NCI-H774 (cell line): ENCODE measurements at places on chromosomes 7 and 10.

DNA sequence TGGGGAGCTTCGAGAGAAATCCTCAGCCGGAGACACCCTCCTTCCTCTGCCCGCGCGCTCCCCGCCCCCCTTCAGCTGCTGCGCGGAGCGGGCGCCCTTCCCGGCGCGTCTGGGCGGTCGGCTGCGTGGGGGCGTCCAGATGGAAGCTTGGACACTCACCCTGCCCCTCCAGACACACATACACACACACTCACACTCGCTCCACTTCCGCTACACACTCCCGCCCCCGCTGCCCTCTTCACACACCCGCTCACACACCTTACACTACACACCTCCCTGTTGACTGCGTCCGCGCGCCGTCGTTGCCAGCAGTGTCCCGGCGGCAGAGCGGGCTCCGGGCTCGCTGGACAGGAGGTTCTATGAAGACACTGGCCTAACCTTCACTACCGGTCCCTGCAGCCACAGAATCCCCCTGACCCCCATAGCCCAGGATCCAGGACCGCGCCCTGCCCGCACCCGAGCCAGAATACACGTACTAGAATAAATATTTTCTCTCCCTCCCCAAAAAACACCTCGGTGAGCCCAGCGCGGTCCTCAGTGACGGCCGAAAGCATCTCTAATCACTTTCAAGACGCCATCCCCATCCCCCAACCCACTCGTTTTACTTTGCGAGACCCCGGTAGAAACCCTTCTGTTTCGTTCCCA lies 1.1 kb upstream of the EGR2 start:
- DNase-seq, result no peak

- no peak for DNase-seq
Measured at GRCh38 chr10:6445671-6446316, 134.3 kb downstream of the PRKCQ start.

DNA sequence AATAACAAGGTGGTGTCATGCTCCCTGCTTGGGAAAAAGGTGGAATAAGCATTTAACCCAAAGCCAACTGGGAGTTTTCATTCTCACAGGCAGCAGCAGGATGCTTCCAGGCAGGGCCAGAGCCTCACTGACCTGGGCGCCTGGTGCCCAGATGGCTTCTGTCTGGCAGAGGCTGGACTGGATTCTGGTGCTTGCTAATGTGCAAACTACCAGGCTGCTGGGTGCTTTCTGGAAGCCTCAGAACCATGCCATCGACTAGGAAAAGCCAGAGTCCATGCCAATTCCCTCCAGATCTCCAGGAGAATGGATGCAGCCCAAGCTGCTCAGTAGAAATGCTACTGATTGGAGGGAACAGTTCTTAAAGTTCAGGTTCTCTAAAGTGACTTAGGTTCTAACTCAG lies 36.2 kb downstream of the VIPR2 start:
- no peak for DNase-seq

- no peak for DNase-seq
Measured at GRCh38 chr7:157908006-157908782, 571.4 kb downstream of the DNAJB6 start.

DNA sequence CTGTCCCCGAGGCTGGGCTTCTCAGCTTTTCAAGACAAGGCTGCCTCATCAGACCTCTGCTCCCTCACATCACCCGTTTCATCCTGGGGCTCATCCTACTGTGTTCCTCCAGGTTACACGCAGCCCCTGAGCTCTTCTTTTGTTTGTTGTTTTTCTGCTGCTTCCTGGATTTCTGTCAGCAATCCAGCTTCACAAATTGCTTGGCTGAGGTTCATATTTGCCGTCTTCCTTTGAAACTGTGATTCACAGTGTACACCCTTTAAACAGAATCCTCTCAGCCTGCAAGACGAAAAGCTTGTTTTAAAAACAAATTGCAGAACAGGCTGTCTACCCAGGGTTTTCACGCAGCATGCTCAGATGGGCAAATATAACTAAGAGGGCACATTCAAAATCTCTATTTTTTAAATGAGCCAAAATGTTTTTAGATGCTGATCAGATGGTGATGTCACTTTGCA lies 39.1 kb upstream of the PARD3 start:
- DNase-seq, result no peak

GRCh38 chr7:129471402-129471827 lies 30.9 kb upstream of the SMKR1 start:
- DNase-seq, result no peak

GRCh38 chr7:39313974-39314373 lies 252.2 kb upstream of the YAE1 start:
- no peak for DNase-seq

GRCh38 chr10:60732807-60733516 lies 45.3 kb upstream of the CDK1 start:
- peak; percentile 65 for DNase-seq

GRCh38 chr10:3776796-3777571 lies 8.0 kb downstream of the KLF6 start:
- DNase-seq, result peak; percentile 7

- DNase-seq, result no peak
Measured at GRCh38 chr7:64885520-64886240, 17.4 kb upstream of the ZNF273 start.

GRCh38 chr7:18468795-18469194 lies 26.8 kb upstream of the HDAC9 start:
- no peak for DNase-seq

DNA sequence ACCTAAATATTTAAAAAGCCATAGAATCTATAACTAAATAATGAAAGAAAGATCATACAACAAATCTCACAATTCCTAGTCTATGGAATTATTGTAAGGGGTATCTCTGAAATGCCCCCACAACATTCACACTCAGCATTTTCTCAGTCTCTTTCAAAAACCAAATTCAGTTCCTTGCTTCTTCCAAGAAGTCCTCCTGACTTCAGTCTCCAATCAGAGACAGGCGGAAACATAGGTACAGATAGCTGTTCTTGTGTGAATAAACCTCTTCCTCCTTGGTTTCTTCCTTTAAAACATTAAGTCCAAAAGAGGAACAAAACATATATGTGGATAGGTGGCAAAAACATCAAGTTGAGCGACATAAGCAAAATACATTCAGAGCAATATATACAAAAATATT lies 13.9 kb upstream of the FBXW4 start:
- no peak for DNase-seq

- no peak for DNase-seq
Measured at GRCh38 chr10:51743146-51743545, 43.8 kb upstream of the CSTF2T start.

DNA sequence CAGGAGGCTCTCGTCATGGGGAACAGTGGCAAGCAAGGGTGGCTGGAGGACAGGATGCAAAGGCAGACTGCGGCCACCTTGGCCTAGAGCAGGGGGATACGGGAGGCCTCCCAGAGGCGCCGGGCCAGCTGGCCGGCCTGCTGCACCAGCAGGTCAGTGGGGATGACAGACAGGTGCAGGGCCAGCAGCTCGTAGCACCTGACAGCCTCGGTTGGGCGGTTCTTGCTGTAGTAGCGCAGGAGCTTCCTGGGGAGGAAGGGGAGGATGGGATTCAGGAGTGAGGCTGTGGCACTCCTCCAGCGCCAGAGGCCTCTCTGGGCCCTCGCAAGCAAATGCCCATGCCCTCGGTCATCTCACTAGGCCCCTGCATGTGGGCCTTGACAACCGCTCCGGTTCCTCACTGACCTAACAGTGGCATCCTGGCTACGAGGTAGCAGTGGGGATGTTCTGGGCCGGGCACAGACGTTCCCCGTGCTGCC lies 2.5 kb upstream of the PYROXD2 start:
- no peak for DNase-seq

- DNase-seq, result no peak
Measured at GRCh38 chr7:106313966-106314365, 29.2 kb upstream of the NAMPT start.

DNA sequence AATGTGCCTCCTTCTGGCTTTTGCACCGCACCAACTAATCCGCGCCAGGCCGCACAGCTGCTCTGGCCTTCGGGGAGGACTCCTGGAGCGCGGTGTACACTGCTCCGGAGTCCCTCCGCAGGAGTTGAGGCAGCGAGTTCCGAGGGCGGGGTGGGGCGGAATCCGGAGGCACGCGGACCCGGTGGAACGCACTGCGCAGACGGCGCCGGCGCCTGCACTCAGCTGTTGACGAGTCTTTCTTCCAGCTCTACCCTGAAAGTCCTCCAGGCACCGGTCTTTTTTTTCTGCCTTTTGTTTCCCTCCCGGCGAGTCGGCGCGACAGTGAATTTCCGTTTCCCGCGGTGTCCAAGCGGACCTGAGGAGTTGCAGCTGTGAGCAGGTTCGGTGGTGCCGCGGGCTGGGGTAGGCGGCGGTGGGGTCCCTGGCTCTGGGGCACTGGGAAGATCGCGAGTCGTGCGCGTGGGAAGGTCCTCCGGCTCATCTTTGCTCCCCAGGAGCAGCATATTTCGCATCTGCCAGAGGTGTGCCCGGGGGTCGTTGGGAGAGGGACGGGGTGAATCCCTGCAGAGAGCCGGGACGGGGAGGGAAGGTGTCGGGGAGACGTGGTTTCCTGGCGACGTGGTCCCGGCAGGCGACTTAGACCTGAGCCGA lies 44.1 kb downstream of the SFTPD start:
- DNase-seq, result peak; percentile 58

DNA sequence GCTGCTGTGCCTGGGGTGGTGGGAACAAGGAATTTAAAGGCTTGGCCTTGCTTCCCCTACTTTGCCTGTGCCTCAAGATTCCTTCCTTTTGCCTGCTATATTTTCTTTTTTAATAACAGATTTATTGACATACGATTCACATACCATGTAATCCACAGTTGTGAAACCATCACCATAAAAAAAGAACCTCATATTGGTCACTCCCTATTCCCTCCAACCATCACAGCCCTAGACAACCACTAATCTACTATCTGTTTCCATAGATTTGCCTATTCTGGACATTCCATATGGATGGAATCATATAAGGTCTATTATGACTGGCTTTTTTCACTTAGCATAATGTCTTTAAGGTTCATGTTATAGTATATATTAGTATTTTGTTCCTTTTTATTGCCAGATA lies 59.3 kb upstream of the TRIM8 start:
- DNase-seq, result no peak

GRCh38 chr10:92181575-92181974 lies 109.3 kb downstream of the CPEB3 start:
- no peak for DNase-seq

GRCh38 chr7:19958309-19958896 lies 185.0 kb upstream of the TMEM196 start:
- DNase-seq, result no peak

- no peak for DNase-seq
Measured at GRCh38 chr7:106041140-106041717, 70.9 kb downstream of the SYPL1 start.

GRCh38 chr7:121872831-121873288 lies at the start of gene PTPRZ1:
Gene PTPRZ1 (plus strand): TSS chr7:121873161. CDS start chr7:121873500, 339 bp downstream.
- DNase-seq, result peak; percentile 7

DNA sequence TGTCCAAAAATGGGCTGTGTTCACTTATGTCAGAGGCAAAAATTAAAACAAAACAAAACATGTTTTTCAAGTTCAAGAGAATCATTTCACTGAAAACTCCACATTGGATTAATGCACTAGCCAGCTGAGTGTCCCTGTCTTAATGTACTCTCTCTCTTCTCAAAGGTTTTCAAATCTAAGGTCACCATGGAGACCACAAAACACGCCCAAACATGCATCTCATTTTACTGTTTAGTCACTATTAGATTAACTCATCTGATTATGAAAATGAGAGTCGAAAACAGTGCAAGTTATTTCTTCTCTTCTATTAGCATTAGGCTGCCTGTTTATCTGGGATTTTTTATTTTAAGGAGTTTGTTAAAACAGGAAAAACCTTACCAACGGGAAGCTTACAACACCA lies 70.8 kb upstream of the ASAH2 start:
- no peak for DNase-seq

- peak; percentile 18 for DNase-seq
Measured at GRCh38 chr7:31122649-31123058, 70.5 kb downstream of the ADCYAP1R1 start.

GRCh38 chr10:34824870-34825269 lies 9.8 kb upstream of the PARD3 start:
- no peak for DNase-seq

- no peak for DNase-seq
Measured at GRCh38 chr10:70967591-70968587, 79.5 kb upstream of the PCBD1 start.
